Tibial artery (tissue), 4 donors: ENCODE measurements at places on chromosomes 1 and 21.

GRCh38 chr1:173532237-173532636 is 55.1 kb downstream of the PRDX6 start:
- no peak overlapping the region for H3K4me3 ChIP-seq
- H3K36me3 ChIP-seq: no peaks in the 10 kb centered on the region
- no peak for DNase-seq
- H3K27me3 ChIP-seq: no peaks in the 10 kb centered on the region
- H3K27ac ChIP-seq: no peak overlapping the region
- no peaks in the 10 kb centered on the region for H3K4me1 ChIP-seq

- H3K4me1 ChIP-seq: no peaks in the 10 kb centered on the region
- no peak overlapping the region for H3K4me3 ChIP-seq
Observed at GRCh38 chr1:154716614-154717527, 108.9 kb upstream of the ADAR start.

GRCh38 chr1:170200621-170201397 is 55.0 kb downstream of the NTMT2 start:
- peak overlapping the region; percentile 17 for H3K27ac ChIP-seq
- H3K4me1 ChIP-seq: no peaks in the 10 kb centered on the region
- DNase-seq: no peak
- no peaks in the 10 kb centered on the region for H3K36me3 ChIP-seq

- peak; percentile 88 for DNase-seq
- no peak overlapping the region for H3K27ac ChIP-seq
- H3K27me3 ChIP-seq: no peaks in the 10 kb centered on the region
- peaks cover 3% of the 10 kb centered on the region for H3K4me1 ChIP-seq
- H3K36me3 ChIP-seq: no peaks in the 10 kb centered on the region
Observed at GRCh38 chr1:27858072-27858948, 14.0 kb upstream of the THEMIS2 start.

DNA sequence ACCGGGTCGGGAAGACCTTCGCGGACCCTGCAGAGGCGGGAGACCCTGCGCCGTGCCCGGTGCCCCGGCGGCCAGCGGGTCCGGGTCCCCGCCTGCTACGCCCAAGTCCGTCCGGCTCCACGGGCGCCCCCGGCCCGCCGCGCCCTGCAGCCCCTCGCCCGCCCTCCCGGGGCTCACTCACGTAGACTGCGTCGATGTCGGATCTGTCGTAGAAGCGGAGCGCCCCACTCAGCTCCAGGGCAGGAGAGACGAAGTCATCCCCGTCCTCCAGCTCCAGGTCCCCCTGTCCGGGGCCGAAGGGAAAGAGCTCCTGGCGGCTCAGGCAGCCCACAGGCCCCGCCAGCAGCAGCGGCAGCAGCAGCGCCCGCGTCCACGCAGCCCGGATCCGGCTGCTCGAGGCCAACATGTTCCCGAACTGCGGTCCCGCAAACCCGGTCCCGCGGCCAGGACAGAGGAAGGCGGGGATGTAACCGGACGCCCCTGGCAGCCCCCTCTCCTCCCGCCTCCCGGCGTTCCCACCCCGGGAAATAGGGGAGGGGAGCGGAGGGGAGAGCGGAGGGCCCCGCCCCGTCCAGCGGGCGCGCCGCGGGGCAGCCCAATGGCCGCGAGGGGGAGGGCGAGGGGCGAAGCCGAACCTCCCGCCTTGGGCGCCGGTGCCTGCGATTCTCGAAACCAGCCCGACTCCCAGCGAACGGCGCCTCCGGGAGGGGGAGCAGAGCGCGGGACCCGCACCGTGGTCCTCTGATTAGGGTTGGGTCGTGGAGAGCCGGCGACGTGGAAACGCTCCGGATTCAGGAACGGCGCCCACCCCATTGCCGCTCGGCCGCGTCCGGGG is at the start of gene NID1:
Gene NID1 (minus strand): TSS at position 417 of the 835 bp plus-strand sequence. CDS start 11 bp downstream, at position 406.
- DNase-seq: peak; percentile 88
- no peaks in the 10 kb centered on the region for H3K27me3 ChIP-seq

DNA sequence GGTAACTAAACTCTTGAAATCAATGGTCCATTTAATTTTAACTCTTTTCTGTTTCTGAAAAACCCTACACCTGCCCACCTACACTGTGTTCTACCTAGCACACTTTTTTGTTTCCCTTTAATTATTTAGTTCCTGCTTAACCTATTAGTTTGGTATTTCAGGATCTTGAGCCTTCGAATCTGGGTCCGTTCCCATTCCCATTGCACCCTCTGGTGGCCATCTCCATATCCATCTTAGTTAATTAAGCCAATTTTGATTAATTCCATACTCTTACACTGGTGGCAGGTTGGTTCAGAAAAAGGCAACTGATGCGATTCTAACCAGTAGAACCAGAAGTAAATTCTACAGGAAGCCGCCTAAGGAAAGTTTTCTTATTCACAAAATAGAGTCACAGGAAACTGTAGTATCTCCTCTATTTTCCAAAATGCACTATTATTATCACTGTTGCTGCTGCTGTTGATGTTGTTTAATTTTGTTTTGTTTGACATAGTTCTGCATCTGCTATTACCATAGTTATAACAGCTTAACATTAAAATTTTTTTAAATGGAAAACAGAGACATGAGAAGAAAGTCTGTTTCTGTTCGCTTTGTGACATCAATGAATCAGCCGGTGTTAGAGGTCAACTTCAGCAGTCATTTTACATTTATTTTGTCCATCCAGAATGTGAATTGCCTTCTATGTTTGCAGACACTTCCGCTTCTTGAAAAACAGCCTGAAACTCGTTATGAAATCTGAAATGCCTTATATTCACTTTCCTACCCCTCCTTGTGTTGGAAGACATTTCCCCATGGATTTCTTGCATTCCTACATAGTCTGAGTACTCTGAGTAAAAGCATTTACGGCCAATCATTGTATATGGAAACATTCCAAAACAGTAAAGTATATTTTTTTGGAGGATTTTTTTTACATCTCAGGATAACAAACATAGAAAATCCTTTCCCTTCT is 115.5 kb upstream of the NCAM2 start:
- no peaks in the 10 kb centered on the region for H3K4me1 ChIP-seq
- no peaks in the 10 kb centered on the region for H3K27me3 ChIP-seq
- no peak overlapping the region for H3K4me3 ChIP-seq
- DNase-seq: no peak

DNA sequence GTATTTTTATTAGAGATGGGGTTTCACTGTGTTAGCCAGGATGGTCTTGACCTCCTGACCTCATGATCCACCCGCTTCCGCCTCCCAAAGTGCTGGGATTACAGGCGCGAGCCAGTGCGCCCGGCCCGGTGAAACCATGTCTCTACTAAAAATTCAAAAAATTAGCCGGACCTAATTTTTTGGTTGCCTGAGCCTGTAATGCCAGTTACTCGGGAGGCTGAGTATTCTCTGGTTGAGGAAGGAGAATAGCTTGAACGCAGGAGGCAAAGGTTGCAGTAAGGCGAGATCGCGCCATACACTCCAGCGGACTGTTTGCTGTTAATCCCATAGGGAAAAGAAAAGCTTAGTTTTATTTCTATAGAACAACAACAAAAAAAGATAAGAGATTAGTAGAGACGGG is 29.9 kb upstream of the HJV start:
- peak overlapping the region; percentile 48 for H3K4me3 ChIP-seq
- DNase-seq: no peak
- H3K4me1 ChIP-seq: no peaks in the 10 kb centered on the region
- no peaks in the 10 kb centered on the region for H3K27me3 ChIP-seq

DNA sequence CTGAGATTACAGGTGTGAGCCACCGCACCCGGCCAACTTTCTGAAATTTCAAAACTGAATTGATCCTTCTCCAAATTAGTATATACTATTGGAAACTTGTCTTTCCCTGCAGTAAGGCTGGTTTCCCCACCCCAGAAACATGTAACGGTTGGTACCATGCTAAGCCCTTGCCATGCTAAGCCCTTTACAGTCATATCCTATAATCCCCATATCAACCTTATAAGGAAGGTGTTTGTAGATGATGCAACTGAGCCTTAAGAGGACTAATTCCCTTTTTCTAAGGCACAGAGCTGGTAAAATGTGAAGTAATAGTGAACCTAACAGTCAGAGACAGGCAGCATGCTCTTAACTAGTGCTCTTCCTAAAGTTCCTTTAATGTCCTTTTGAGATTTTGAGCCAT is 413.7 kb downstream of the DISC1 start:
- no peaks in the 10 kb centered on the region for H3K4me1 ChIP-seq
- no peaks in the 10 kb centered on the region for H3K36me3 ChIP-seq
- DNase-seq: no peak
- H3K4me3 ChIP-seq: no peak overlapping the region

DNA sequence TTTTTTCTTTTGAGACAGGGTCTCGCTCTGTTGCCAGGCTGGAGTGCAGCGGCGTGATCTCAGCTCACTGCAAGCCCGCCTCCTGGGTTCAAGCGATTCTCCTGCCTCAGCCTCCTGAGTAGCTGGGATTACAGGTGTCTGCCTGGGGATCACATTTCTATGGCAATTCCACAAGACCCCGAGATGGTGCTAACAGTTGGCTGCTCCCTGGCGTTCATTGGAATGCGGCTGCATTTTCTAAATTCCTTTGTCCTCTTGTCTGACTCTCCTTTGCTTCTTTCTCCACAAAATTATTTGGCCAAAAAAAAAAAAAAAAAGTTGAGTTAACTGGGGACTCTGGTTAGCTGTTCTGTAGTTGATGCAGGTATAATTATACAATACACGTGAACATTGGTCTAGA is 176.4 kb downstream of the ETS2 start:
- H3K27me3 ChIP-seq: no peaks in the 10 kb centered on the region
- H3K36me3 ChIP-seq: no peaks in the 10 kb centered on the region
- DNase-seq: no peak
- H3K4me1 ChIP-seq: peaks cover 25% of the 10 kb centered on the region
- no peak overlapping the region for H3K4me3 ChIP-seq
- no peak overlapping the region for H3K27ac ChIP-seq
